ENCODE measurements at places on chromosomes 1 and 21.

GRCh38 chr1:223402790-223403142, 9.6 kb downstream of the CCDC185 start:
- DNase-seq = no peak

- no peak for DNase-seq
Observed at GRCh38 chr1:24364605-24364974, 45.4 kb downstream of the GRHL3 start.

DNA sequence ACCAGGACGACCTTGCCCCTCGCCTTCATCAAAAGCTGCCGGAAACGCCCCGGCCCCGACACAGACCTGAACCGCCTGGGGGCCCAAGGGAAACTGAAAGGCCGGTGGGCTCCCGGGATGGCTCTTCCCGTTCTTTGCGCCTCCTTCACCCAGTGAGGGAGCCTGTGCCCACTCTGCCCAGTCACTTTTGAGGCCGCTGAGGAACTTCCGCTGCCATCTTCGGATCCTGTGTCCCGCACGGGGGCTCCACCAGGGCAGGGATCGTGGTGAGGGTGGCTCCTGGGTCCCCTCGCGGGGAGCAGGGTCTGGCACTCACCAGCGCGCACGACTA, 104.0 kb downstream of the PPIAL4G start:
- no peak for DNase-seq

- no peak for DNase-seq
Observed at GRCh38 chr1:30706528-30706927, 16.9 kb downstream of the MATN1 start.

DNA sequence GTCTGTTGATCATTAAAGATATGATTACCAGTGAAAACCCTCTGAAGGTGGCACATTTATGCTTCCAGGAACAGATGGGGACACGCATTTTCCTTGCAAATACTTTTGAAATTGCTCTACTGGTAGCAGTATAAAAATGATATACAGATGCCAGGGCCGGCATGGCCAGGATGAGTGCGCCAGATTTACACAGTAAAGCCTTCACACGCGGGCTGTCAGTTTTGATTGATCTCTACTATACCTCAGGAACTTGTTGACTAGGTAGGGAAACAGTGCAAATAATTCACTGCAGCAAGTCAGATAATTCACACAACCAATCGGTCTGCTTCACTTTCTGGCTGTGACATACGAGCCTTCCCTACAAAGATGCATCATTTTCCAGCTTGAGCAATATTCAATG, 123.2 kb upstream of the BARHL2 start:
- no peak for DNase-seq

DNA sequence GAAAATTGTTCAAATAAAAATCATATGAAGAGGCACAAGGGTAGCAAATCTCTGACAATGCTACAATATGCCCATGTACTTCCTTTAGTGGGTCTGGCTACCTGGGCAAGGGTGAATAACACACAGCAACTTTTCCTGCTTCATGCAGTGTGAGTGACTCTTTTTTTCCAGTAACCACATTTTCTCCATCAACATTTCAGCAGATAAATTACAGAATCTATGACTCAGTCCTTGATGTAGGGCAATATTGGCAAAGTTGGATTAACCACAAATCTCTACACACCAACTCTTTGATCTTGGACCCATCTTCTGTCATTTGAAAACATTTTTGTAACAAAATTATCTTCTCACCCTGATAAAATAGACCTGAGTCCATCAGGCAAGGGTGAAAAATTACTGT, 31.7 kb downstream of the ERICH3 start:
- DNase-seq = no peak

GRCh38 chr1:112866151-112866550, 89.8 kb downstream of the SLC16A1 start:
- DNase-seq = no peak

DNA sequence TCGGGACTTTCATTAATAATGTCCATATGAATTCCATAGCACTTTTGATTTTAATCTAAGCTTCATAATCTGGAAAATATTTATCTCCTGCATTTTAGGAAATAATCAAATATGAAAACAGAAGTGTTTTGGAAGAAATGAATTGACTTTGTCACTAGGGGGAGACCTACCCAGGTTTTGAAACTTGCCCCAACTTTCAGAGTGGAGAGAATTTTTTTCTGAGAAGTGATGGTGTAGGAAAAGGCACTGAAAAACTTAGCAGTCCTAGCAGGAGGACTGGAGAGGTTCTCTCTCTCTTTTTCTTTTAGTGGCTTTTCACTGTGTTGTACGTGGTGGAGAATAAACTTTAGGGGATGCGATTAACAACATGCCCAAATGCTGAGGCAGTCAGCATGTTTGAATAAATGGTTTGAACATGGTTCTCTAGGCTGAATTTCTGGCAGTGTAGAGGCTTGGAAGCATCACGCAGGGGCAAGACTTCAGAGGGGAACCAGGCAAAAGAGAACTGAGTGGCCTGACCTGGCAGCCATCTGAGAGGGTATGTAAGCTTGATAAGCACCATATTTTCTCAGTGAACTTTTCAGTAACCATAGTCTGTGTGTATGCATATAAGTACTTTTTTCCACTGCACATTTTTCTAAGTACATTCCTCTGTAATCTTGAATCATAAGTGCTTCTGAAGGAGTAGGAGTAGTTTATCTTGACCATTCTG, 68.3 kb upstream of the NEK7 start:
- DNase-seq = no peak

GRCh38 chr1:209742409-209743144, 13.3 kb upstream of the TRAF3IP3 start:
- DNase-seq = no peak

DNA sequence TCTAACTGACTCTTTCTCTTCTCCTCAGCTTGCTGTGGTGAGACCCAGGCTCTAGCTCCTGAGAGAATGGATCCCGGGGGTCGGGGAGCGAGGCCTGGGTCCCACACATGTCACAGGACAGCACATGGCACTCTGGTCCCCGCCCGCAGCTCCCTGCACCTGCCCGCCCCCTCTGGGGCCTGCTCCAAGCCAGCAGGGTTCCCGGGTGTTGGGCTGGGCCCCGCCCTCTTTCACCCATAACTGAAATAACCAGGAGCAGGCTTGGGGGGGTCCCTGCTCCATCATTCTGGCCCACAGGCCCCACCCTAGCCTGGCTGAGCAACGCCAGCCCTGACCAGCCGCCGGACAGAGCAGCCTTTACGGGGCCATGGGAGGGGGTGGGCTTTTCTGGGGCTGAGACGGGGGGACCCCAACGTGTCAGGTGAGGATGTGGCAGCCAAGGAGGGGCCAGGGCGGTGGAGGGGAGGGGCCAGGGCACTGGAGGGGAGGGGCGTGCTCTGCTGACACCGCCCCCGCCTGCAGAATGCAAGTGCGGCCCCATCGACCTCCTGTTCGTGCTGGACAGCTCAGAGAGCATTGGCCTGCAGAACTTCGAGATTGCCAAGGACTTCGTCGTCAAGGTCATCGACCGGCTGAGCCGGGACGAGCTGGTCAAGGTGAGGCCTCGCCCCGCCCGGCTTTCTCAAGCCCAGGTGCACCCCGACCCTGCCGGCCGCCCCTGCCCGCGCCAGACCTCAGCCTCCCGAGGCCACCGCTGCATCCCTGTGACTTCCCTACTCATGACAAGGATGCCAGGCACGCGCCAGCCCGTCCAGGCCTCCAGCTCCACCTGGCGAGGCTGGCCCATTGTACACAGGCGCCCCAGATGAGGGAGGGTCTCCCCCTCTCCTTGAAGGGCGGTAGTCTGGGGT, 19.4 kb downstream of the COL6A1 start:
- peak; percentile 9 for DNase-seq

DNA sequence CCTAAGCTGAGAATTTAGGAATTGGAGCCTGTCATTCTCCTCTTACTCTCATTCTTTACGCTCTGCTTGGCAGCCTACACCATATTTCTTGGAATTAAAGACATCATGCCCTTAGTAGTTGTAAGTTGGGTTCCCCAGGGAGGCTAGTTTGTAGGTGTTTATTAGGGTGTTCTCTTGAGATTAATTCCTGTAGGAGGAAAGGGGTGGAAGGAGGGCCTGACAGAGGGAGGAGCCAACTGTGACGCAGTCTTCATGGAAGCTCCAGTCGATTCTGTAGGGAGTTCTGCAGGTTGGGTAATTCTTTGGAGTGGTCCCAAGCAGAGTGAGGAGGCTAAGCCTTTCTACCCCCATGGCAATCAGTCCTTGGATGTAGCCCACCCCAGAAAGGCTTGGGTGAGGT, 111.4 kb downstream of the HHAT start:
- no peak for DNase-seq

DNA sequence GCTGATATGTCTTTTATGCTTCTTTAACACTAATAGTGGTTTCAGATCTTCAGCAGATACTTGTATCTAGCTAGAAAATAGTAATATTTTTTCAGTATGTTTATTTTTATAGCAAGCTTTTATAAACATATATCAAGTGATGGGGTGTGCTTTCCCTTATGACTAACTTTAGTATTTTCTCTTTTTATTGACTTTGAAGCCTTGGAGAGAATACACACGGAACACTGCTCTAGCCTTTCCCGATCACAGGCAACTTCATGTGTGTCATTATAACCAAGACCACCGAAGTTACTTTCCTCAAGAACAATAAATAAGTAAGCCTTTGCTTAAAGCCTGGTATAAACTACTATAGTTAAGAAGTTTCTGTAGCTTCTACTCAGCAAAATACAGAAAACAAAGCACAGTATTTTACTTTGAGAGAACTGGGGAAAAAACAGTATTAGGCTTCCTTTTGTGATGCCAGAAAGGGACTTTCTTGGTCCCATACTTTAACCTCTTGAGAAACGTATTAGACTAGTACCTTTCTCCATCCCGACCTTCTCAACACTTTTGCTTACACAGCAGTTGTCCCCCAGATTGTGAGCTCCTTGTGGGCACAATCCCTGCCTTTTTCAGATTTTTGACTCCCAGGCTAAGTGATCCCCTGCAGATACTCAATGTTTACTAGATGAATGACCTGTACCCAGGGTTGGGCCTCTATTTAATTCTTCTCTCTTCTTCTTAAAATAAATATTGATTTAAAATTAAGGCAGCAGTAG, 3.3 kb downstream of the ADSS2 start:
- DNase-seq = no peak

- no peak for DNase-seq
Observed at GRCh38 chr1:157183870-157184269, 45.7 kb upstream of the ETV3 start.
